ENCODE measurements at places on chromosomes 13 and 19.

DNA sequence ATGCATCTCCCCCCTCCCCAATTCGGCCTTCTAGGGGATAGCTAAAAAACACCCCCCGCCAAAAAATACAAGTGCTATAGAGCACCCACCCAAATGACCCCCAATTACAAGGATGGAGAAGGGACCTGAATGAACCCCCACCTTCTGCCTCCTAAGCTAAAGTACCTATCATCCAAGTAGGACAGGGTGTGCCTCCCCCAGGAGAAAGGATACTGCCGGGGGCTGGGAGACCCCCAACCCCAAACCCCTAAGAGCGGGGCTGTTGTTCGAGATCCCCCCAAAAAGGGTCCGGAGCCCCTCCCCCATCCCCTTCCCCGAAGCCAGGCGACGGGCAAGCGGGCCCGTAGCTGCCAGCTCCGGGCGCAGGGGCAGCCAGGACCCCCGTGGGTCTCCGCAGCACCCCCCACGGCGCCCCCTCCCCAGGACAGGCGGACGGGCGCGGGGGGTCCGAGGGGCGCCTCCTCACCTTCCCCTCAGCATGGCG is 1.9 kb downstream of the ZC3H4 start:
- DNase-seq, result no peak

GRCh38 chr19:17841810-17842662 is 5.7 kb downstream of the JAK3 start:
- DNase-seq, result peak; percentile 91

- DNase-seq, result no peak
These were observed 17.3 kb downstream of the PLD3 start for GRCh38 chr19:40365613-40366401.

- DNase-seq, result no peak
These were observed 79.3 kb downstream of the CRYL1 start for GRCh38 chr13:20446405-20446804.

- DNase-seq, result no peak
These were observed 18.6 kb downstream of the CAPN12 start for GRCh38 chr19:38725469-38726283.

DNA sequence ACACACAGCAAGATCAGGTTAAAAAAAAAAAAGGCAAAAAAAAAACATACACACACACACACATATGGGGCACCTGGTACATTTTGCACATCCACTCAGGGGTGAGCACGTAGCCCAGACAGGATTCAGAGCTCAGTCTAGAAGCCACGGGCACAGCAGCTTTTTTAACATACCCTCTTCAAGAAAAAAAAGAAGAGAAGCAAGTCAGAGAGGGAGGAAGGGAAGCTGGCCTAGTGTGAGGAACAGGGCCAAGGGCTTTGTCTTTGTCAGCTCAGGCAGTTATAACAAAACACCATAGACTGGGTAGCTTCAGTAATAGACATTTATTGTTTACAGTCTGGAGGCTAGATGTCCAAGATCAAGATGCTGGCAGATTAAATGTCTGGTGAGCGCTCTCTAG is 2.3 kb upstream of the TPM4 start:
- no peak for DNase-seq
